ENCODE measurements at places on chromosomes 2 and 18. TPM values are rescaled to one million over a fixed set of nuclear protein-coding genes. Genes with fewer than 3 reads are reported as not detected.

GRCh38 chr18:80227472-80227871, 19.8 kb downstream of the PARD6G start:
- no peak for DNase-seq

- no peak for DNase-seq
Measured at GRCh38 chr2:68762665-68763064, 28.1 kb downstream of the ARHGAP25 start.

GRCh38 chr18:54247511-54248175, 21.7 kb upstream of the POLI start:
- DNase-seq = no peak

Gene POTEJ
- total RNA-seq = not detected

Gene CAPN13
- not detected for total RNA-seq

DNA sequence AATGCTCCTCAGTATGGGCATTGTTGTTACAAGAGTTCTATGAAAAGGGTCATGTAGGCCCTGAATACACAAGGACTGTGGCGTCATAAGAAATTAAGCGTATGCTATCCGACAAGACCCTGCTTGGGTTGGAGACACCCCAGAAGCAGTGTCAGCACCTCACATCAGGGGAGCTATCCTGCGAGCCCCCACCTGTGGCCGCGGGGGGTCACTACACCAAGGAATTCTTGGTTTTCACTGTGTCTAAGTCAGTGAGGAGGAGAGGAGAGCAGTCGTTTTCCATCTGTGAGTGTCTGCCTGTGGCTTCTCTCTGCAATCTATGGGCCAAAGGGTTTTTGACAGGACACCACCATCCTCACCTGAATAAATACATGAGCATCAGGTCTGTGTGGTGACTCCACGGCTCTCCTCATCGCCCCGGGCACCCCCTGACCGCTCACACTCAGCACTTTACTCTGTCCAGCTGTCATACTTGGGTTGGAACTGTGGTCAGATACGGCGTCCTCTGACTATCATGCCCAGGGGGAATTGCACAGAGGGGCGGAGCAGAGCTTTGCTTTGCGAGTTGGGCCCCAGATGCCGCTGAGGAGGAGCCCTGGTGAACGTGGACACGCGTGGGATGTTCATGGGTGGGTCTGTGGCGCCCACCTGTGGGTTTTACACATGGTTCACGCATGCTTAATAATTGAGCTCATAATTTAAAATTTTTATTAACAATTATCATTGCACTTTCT, 235.5 kb downstream of the MYT1L start:
- DNase-seq = no peak

Gene SCN7A
- total RNA-seq = not detected

DNA sequence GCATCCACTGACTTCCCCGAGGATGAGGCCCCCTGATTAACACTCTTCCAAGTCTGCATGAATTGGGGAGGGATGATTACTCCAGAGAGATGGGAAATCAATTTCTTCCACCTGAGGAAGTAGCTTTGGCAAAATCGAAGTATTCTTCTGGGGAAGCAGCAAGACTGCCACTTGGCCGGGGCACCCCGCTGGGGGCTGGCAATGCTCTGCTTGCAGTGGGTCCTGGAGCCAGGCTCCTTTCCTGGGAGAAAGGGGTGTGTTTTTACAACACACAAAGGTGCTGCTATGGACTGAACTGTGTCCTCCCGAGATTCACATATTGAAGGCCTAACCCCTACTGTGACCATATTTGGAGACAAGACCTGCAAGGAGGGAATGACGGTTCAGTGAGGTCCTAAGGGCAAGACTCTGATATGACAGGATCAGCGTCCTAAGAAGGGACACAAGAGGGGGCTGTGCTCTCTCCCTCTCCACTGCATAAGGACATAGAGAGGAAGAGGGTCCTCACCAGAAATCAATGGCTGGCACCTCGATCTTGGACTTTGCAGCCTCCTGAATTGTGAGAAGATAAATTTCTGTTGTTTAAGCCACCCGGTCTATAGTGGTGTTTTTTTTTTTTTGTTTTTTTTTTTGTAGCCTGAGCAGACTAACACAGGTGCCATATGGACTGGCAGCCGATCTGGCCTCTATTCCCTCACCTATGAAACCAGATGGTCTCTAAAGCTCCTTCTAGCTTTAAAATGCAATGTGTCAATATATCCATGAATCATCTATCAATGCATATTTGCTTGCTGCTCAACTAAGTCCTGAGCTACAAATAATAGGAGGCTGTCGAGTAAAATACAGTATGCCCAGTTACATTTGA, 3.6 kb upstream of the SMARCAL1 start:
- DNase-seq = no peak

DNA sequence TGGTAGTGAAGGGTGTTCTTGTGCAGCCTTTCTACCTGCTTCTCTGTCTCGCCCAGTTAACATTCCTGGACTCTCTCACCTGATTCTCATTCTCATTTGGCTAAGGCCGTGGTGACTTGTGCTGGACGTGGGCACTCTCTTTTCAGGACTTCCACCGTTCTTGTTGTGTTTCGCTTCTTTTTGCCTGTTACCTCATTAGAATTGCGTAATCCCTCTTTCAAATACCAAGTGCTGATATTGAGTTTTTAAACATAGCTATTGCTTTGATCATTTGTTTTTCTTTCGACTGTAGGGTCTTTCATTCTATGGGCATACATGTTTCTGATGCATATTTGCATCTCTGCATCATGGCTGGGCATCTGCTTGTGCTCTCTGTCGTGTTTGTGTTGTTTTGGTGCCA, 287.0 kb downstream of the ALPK2 start:
- DNase-seq = no peak

- DNase-seq = no peak
Measured at GRCh38 chr2:36322108-36322507, 33.5 kb upstream of the CRIM1 start.

DNA sequence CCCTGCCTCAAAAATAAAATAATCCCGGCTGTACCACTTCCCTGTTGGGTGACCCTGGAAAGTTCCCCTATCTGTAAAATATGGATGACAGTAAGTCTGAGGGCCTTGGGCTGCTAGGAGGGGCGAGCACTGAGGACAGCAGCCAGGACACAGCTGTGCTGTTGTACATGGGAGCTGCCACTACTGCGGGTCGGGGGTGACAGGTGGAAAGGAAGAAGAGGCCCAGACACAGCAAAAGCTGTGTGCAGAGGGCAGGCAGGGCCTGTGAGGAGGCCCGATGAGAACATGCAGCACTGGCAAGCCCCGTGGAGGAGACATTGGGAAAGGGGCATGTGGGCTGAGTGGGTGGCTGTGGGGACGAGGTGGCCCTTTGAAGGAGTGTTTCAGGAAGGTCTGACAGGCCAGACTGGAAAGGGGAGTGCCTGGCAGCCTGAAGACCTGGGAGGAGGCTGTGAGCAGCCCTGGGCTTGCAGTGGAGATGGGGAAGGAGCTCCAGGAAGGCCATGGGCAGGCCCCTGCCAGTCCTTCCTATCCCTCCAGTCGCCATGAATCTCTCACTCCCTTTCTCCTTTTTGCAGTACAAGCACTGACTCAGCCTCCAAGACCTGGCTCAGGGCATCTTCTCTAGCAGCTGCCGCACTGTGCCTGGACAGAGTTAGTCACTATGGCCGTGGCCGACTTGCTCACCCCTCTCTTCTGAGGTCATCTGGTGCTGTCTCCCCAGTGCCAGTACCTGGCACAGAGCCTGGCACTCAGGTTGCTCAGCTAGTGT, 28.9 kb upstream of the SEMA4C start:
- DNase-seq = no peak

GRCh38 chr18:34048423-34048822, 176.3 kb downstream of the NOL4 start:
- no peak for DNase-seq

DNA sequence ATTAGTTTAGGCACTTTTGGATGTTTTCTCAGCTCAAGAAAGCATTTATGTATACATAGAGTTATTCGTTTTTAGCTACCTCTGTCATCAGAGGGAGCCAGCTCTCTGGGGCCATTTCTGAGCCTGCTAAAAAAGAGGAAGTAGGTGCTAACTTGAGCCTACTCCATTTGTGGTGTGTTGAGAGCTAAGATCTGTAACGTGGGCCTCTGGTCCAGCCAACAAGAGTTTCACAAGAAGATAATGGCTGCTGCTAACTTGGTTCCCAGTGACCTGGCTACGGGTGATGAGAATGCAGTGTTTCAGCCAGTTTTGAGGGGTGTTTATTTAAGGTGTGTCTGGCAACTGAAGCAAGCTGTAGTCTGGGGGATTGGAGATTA, 182.5 kb downstream of the PRKCE start:
- DNase-seq = no peak

Gene FLACC1
- 0.98 TPM for total RNA-seq

Gene SNED1
- 3.6 TPM for total RNA-seq

Gene TSPYL6
- not detected for total RNA-seq

Data from activated CD8-positive, alpha-beta memory T cell treated with anti-CD3 and anti-CD28 coated beads, Interleukin-2, amount 10 ng/mL, durations not matched to agents 7 days and 5 days (primary cell).